ENCODE measurements at places on chromosomes 7 and 10.
A peak's percentile ranks its signal among the peaks of the same experiment; 100 is the strongest.

- peak; percentile 36 for DNase-seq
Measured at GRCh38 chr10:5873515-5873995, 16.1 kb downstream of the ANKRD16 start.

GRCh38 chr10:97676770-97677581 lies 10.1 kb downstream of the AVPI1 start:
- DNase-seq: no peak

DNA sequence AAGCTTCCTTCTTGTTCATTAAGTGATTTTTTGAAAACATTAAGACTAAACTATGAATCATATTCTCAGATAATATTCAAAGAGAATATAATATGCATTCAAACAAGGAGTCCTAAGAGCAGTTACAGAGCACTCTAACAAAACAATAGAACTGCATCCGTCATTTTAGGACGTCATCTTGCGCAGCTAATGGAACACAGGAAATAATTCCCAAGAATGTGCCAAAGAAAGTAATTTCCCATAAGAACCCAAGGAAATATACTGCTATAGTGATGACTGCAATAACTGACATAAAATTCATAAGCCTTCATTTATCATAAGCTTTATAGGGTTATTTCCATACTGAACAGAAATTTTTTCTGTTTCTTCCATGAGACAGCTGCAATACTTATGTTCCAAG lies 28.3 kb upstream of the CASD1 start:
- no peak for DNase-seq

DNA sequence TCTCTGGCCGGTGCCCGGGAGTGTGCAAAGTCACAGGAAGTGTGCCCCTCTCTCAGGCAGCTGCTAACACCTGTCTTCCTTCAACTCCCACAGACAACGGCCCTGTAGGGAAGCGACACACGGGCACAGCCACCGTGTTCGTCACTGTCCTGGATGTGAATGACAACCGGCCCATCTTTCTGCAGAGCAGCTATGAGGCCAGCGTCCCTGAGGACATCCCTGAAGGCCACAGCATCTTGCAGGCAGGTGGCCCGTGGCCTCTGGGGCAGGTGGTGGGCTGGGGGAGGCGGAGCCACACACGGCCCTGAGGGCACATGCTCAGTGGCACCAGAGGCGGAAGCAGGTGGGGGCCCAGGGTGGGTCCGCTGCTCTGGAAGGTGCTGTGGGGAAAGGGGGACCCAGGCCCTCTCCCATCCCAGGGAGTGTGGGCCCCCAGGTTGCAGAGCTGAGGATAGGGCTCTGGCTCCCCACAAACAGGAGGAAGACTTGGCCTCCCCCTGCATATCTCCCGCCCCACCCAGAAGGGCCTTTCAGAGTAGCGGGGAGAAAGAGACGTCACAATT lies 6.9 kb downstream of the C10orf105 start:
- DNase-seq: no peak

GRCh38 chr10:132528064-132528691 lies 9.4 kb upstream of the INPP5A start:
- no peak for DNase-seq

- no peak for DNase-seq
Measured at GRCh38 chr10:79100771-79101170, 32.0 kb downstream of the ZMIZ1 start.

All from HCT116 (cell line).